NCI-H2107 (cell line): ENCODE measurements at places on chromosomes 6 and 20.

GRCh38 chr6:28351087-28351486 lies 1.3 kb downstream of the ZKSCAN3 start:
- DNase-seq, result no peak

GRCh38 chr6:138162111-138162954 lies 594 bp downstream of the ARFGEF3 start:
- no peak for DNase-seq

DNA sequence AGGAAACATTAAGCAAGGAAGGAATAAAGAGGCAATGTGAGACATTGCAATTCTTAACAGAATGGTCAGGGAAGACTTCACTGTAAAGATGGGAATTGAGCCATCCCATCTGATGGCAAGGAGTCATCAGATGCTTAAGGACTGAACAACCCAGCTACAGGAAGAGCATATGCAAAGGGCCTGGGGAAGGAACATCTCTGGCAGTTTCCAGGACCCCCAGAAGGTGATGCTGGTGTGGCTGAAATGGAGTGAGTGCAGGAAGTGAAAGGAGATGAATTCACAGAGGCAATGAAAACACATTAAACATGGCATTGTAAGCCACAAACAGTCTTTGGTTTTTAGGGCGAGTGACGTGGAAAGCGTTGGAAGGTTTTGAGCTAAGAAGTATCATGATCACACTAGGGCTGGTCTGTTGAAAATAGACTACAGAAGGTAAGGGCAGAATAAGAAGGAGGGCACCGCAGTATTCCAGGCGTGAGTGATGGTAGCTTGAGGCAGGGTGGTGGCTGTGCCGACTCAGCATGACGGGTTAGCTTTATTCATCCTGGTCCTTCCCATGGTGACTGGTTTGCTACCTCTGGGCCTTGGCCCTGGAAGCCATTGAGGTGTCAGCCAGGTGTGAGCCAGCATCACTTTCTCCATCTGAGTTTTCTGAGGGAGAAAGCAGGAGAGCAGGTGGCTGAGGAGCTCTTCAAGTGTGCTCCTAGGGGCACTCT lies 6.8 kb downstream of the BTN2A1 start:
- DNase-seq, result no peak

DNA sequence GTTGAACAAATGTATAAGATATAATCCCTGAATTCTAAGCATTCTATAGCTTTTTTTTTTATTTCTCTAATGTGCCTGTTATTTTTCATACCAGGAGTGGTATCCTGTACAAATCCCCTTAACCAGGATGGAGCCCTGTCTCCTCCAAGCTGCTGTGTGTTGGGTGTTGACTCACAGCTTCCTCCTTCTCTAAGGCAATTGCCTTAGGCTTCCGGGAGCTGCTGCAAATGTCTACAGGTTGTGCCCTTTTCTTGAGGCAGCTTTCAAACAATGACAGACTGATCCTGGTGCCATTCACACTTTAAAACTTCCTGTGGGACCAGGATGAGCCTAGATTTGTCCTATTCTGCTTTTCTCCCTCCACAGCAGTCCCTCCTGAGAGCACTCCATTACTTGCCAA lies 173.2 kb downstream of the BTBD3 start:
- no peak for DNase-seq

GRCh38 chr6:118280210-118280609 lies 267.9 kb upstream of the PLN start:
- no peak for DNase-seq

DNA sequence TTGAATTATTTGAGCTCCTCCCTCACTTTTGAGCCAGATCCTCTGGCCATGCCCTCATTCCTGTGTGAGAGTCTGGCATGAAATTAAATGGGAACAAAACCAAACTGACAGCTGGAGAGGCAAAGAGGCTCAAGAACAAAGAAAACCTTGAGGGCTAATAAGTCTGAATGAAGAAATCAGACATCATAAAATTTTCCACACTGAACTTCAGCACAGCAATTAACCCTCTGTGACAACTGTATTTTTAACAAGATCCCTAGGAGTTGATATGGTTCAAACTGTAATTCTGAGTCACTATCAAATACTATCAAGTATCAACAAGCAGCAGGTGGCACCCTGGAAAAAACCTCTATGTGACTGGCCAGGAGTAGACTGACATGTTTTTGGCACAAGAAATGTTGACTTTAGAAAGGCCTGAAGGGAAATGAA lies 109.4 kb upstream of the EMILIN3 start:
- no peak for DNase-seq

- no peak for DNase-seq
Measured at GRCh38 chr6:753486-753885, 60.5 kb upstream of the EXOC2 start.

DNA sequence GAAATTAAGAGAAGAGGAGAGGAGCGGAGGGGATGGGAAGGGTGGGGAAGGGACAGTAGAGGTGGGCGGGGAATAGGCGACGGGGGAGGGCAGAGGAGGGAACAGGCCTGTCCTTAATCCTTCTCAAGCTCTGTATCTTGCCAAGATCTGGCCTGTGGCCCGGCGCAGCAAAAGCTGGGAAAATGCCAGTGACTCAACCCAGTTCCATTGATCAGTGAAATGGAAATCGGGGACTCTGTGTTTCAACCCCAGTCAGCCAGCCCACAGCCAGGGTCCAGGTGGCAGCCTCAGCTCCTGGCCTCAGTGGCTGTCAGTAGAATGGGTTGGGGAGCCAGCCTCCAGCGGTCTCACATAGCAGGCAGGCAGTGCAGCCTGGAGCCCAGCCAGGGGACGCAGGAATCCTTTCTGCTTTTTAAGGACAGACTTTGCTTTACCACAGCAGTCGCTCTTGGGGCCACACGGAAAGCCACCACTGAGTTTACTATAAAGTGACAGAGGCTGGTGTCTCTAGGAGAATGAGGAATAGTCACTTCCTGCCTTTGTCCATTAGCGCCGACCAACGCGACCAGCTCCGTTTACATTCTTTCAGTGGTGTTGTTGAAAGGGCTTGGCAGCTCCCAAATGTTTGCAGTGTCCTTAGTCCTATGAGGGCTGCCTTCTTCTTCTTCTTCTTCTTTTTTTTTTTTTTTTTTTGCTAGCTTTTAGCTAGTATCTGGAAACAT lies 128.0 kb downstream of the RIN2 start:
- DNase-seq, result no peak

GRCh38 chr6:50362706-50363105 lies 313.0 kb upstream of the DEFB112 start:
- DNase-seq, result no peak

- no peak for DNase-seq
Measured at GRCh38 chr20:63049191-63049518, 42.4 kb upstream of the BHLHE23 start.

- DNase-seq, result no peak
Measured at GRCh38 chr6:37085198-37085597, 79.7 kb downstream of the FGD2 start.

- no peak for DNase-seq
Measured at GRCh38 chr6:33613795-33614168, 7.3 kb upstream of the ITPR3 start.

- no peak for DNase-seq
Measured at GRCh38 chr6:108222504-108222903, 38.3 kb downstream of the SNX3 start.

- DNase-seq, result no peak
Measured at GRCh38 chr6:134937426-134937825, 12.5 kb downstream of the ALDH8A1 start.

DNA sequence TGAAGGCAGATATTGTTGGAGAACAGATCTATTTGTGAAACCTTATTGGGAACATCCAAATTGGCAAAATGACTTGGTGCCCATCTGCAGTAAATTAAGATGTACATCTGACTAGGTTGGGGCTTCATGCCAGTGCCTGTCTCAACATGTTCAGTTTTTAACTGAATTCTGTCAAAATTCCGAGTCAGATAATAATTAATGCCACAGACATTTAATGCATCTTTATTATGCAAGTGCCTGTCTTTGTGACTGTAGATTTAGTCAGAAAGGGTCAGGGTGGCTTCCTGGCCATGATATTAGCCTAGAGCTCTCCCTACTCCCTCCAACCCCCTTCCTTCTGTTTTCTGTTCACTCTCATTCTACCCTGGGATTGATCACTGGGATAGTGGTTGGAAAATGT lies 199.3 kb upstream of the FLRT3 start:
- no peak for DNase-seq

DNA sequence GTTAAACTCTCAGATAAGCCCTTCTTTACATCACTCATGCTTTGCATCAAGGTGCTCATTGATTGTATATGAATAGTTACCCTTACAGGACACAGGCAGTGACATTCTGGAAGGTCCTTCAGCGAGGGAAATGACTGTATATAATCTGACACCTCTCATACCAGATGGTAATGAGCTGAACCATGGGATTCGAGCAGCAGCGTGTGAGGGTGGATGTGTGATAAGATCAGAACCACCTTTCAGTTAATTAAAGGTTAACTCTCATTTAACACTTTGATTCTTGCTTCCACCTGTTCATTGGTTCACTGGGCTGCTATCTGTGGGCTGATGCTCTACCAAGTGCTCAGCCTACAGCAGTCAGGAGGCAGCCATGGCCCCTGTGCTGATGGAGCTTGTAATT lies 24.2 kb downstream of the NEDD9 start:
- DNase-seq, result no peak

DNA sequence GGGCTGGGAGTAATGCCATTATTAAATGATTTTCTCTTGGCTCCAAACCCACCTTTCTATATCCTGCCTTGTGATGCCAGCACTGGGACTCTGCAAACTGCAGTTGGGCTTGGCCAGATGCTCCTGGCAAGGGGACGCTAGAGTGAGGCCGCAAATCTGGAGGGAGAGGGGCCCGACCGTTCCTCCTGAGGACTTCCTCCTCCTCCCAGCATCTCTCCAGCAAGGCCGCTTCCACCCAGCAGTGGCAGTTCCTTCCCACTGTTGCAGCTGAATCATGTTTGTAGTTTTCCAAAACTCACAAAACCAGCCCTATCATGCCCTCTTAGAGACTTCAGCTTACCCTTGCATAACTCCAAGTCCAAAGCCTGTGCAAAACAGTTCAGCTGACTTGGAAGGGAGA lies 244.4 kb downstream of the FOXA2 start:
- no peak for DNase-seq

DNA sequence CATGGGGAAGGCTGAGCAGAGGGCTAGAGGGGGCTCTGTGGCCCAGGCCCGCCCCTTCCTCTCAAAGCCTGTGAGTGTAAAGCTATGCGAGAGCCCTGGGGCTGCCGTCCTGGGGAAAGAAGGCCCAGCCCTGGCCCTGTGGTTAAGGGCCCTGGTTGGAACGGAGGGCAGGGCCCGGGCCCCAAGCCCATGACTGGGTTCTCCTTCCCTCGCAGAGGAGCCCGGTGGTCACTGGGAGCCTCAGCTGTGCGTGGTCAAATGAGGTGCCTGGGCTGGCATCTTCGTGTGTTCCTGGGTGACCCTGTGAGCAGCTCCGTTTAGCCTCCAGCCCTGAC lies 56.0 kb downstream of the SMOC2 start:
- DNase-seq, result no peak
